Femur (tissue), 1 donor: ENCODE measurements at places on chromosomes 4 and X.

- no peak for DNase-seq
Observed at GRCh38 chr4:107818301-107818910, 6.3 kb upstream of the SGMS2 start.

- DNase-seq: no peak
Observed at GRCh38 chr4:31408121-31408520, 688.0 kb downstream of the PCDH7 start.

GRCh38 chr4:39754309-39754708, 56.4 kb downstream of the UBE2K start:
- DNase-seq: no peak

GRCh38 chrX:107448998-107449835, at the start of gene FRMPD3:
Gene FRMPD3, plus strand, starts transcription at chrX:107449652. Its CDS starts 76,937 bp downstream, at chrX:107526589.
- DNase-seq: peak; percentile 22

GRCh38 chrX:40806513-40807220, 71.3 kb upstream of the MED14 start:
- DNase-seq: no peak

DNA sequence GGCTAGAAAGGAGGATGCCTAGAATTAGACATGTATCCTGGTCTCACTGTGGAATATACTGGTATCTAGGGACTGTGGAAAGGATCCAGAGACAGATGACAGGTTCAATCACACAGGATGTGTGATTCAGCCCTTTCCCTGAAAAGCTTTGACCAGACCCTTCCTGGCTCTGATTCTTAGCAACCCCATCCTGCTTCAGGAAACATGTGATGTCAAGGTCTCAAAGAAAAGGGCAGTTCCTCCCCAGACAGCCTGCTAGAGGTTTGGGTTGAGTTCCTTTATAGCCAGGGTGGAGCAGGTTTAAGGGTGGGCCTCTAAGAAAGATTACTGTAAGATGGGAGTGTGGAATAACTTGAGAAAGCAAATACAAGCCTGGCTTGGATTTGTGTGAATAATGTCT, 3.0 kb downstream of the BMP15 start:
- no peak for DNase-seq

GRCh38 chrX:104641176-104641575, 75.2 kb downstream of the IL1RAPL2 start:
- no peak for DNase-seq

- DNase-seq: peak; percentile 79
Observed at GRCh38 chr4:156298230-156298629, 344.6 kb upstream of the CTSO start.

- DNase-seq: no peak
Observed at GRCh38 chr4:95051702-95052020, 293.9 kb downstream of the BMPR1B start.
